ENCODE measurements at places on chromosomes 4 and X.

- no peak for DNase-seq
These were observed 171.5 kb upstream of the VEGFC start for GRCh38 chr4:176964116-176964691.

GRCh38 chr4:94680176-94680862 lies 77.4 kb upstream of the BMPR1B start:
- no peak for DNase-seq

DNA sequence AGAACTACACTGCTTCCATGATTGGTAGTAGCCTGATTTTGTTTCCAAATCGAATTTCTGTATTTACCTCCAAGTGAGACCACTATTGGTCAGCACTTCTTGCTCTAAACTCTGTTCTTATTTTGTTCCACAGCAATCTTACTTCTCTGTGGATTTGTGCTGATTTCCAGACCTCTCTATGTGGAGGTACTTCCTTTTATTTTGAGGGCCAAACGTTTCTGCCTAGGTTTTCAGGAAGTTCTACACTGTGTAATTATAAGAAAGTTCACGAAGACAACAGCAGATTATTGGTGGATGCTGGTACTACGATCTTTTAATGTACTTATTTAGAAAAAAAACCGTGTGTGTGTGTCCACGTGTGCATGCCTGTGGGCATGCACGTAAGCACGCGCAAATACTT lies 46.7 kb downstream of the DTHD1 start:
- no peak for DNase-seq

GRCh38 chr4:154005171-154005520 lies 216.3 kb upstream of the SFRP2 start:
- no peak for DNase-seq

GRCh38 chr4:4170596-4171150 lies 56.1 kb downstream of the OTOP1 start:
- no peak for DNase-seq

- DNase-seq, result no peak
These were observed 85.5 kb upstream of the TET2 start for GRCh38 chr4:105061136-105061696.

- no peak for DNase-seq
These were observed 122.4 kb upstream of the LEF1 start for GRCh38 chr4:108291137-108291536.

- DNase-seq, result no peak
These were observed 170.0 kb downstream of the SMIM20 start for GRCh38 chr4:26083987-26084386.

- DNase-seq, result no peak
These were observed 25.9 kb upstream of the LNX1 start for GRCh38 chr4:53617101-53617680.

DNA sequence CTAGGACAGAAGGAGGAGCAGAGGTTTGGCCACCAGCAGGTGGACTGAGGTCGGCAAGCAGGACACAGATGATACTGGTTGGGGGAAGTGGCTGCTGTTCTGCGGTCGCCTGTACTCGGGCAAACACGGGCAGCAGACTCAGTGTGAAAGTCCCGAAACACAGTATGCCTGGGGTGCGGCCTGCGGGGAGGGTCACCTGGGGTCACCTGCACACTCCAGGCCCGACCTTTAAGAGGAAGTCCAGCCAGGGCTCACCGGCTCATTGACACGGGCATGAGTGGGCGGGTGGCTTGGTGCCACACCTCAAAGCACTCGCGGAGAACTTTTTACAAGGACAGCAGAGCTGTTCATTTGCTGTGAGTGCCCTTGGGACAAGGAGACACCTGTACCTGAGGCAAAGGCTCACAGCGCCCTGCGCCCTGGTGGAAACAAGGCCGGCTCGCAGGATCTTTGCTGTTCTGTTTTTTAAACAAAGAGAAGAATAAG lies 71.5 kb upstream of the MXD4 start:
- no peak for DNase-seq

- DNase-seq, result no peak
These were observed 433.8 kb upstream of the FAT1 start for GRCh38 chr4:187157380-187157958.

- DNase-seq, result no peak
These were observed 51.7 kb downstream of the TMEM154 start for GRCh38 chr4:152628128-152628527.

DNA sequence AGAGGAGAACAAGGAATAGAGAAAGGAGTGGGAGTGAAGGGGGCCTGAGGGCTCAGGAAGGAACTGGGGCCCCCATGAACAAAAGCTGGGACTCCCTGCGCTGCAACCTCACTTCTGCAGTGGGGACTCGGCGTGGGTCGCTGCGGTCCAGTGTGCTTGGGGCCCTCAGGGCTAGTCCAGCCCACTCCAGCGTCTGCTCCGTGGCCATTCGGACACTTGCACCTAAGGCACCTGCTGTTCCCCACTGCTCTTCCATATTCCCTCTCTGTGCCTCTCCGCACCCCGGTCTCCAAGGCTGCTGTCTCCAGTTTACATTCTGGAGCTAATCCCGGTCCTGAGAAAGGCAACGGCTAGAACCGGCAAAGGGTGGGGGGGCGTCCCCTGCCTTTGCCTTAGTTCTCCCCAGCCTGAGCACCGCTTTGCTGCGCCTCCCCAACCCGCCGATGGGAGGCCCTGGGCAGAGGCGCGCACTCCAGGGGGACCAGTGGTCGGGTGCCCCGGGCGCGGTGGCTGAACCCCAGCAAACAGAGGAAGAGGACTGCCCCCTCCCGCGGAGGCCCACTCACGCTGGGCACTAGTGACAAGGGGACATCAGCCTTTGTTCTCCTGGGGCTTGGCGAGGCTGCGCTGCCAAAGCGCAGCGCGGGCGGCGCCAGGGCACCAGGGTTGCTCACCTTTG lies 327.7 kb upstream of the F9 start:
- no peak for DNase-seq

DNA sequence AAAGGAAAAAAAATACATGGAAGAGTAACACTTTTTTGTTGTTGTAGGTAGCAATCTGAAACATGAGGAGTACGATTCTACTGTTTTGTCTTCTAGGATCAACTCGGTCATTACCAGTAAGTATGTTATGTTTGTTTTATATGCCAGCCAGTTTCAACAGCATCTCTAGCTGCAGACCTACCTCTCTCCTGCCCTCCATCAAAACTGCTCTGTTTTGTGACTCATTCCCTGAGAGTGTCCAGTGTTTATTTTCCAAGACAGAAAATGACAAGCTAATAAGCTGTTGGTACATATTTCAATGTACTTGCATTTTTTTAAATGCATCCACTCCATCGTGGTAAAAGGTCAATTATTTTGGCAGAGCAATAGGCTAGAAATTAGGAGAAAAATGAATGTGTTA lies 347 bp downstream of the AMTN start:
- DNase-seq, result no peak

DNA sequence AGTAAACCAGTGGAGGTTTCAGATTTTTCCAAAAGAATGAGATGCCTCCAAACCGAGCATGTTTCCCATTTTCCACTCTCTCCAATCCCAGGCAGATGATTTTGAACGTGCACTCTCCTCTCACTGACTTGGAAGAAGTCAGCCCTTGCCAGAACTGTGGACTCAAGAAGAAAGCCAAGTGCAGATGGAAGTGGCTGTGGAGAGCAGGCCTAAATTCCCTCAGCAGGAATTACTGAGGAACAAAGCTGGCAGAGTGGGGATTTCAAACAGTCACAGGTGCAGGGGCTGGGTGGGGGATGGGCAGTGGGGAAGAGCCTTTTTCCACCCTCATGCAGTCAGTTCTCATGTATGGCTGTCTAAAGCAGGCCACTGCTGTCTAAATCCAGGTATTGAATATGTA lies 83.5 kb upstream of the PLAC1 start:
- DNase-seq, result no peak

GRCh38 chr4:157170321-157170720 lies 50.2 kb upstream of the GRIA2 start:
- no peak for DNase-seq

GRCh38 chr4:54015423-54016030 lies 48.9 kb downstream of the CHIC2 start:
- DNase-seq, result no peak

DNA sequence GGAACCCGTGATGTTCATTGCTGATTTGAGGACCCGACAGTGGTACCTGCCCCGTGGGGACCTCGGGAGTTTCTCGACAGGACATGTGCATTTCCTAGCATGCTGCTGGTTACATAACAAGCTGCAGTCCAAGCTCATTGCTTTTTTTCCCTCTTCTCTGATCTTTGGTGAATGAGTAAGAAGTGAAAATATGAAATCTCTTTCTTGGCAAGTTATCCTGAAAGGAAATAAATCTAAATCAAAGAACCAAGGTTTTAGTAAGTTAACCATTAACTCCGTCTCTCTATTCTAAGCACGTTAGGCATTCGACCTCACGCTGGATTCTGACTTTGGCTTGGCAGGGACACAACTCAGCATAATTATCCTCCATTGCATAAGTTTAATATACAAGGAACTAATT lies 86.6 kb downstream of the STK32B start:
- DNase-seq, result no peak

DNA sequence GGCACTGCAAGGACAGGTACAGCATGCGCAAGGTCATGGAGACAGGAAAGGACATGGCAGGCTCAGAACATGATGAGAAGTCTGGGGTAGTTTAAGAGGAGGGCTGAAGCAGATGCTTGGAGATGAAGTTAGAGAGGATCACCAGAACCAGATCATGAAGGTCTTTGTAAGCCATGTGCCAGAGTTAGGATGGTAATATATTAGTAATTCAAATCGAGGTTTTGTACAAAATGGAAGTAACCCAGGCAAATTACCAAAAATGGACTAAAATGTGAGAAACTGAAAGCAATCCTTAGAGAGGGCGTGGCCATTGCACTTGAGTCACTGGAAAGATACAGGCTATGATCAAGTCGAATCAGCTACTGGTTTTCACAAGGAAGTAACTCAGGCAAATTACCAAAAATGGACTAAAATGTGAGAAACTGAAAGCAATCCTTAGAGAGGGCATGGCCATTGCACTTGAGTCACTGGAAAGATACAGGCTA lies 13.5 kb downstream of the RXFP1 start:
- DNase-seq, result no peak

GRCh38 chr4:176584031-176584606 lies 208.6 kb downstream of the VEGFC start:
- no peak for DNase-seq

GRCh38 chr4:25320773-25321172 lies 8.2 kb downstream of the ZCCHC4 start:
- no peak for DNase-seq

- no peak for DNase-seq
These were observed 358.7 kb upstream of the NR3C2 start for GRCh38 chr4:148800940-148801339.

DNA sequence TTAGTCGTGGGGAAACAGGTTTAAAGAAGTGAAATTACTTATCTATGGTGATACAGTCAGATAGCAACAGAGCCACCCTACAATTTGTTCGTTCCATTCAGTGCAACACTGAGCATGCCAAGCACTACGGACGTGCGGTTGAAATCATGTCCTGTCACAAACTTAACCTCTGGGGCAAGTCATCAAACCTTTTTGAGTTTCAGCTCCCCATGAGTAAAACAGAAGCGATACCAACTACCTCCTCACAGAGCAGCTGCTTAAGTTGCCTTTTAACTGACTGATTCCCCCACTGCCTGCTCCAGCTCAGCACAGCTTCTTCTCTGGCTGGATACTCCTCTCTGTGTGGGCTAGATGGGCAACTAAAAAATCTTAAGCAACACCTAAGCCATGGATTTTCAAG lies 36.0 kb downstream of the LHFPL1 start:
- no peak for DNase-seq

GRCh38 chr4:164761746-164762275 lies 7.9 kb downstream of the SMIM31 start:
- DNase-seq, result no peak

DNA sequence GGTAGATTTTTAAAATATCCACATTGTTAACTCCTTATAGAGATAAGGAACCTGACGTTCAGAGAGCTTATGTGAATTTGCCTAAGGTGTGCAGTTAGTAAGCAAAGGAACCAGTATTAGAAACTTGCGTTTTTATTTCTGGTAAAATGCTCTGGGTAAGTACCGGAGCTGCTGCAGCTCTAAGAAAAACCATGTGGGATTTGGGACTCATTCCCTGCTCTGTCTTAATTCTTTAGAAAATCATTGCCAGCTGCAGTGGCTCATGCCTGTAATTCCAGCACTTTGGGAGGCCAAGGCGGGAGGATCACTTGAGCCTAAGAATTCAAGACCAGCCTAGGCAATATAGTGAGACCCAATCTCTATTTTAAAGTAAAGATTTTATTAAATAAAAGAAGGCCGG lies 5.8 kb downstream of the CCKAR start:
- no peak for DNase-seq

- no peak for DNase-seq
These were observed 49.2 kb upstream of the TLR2 start for GRCh38 chr4:153634738-153635353.

GRCh38 chr4:21490682-21491081 lies 457.9 kb downstream of the KCNIP4 start:
- no peak for DNase-seq

GRCh38 chr4:142567199-142567598 lies 278.9 kb downstream of the INPP4B start:
- peak; percentile 47 for DNase-seq

DNA sequence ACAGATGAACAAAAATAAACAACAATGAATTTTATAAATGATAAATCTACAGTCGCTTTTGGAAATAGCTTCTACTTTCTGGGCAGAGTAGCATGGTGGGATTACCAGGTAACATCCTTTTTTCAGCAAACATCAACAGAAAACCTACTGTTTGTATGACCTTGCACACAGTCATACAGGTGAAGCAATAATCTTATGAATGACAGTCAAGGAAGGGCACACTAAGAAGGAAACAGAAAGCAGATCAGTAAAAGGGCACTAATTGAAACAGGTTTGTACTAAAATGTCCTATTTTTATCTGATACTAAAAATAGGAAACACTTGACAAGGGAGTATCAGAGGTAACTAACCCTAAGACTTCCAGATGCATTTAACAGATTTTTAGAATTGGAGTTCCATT lies 108.9 kb downstream of the DLG3 start:
- no peak for DNase-seq

- no peak for DNase-seq
These were observed 16.5 kb downstream of the SNX25 start for GRCh38 chr4:185225940-185226339.

DNA sequence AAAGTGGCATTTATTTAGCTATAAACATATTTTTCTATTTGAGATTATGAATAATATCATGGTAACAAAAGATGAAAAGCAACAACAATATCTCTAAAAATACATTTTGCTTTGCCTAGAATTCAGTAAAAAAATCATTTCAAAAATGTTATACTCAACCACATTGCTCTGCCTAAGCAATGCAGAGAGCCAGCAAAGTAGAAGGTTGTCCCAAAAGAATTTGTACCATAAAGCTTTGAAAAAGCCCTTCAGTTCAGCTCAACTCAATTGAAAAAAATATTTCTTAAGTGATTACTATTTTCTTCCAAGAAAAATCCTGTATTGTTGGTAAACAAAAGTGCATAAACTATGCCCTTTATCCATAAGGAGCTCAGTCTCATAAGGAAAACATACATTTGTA lies 301.2 kb upstream of the ARSJ start:
- no peak for DNase-seq

DNA sequence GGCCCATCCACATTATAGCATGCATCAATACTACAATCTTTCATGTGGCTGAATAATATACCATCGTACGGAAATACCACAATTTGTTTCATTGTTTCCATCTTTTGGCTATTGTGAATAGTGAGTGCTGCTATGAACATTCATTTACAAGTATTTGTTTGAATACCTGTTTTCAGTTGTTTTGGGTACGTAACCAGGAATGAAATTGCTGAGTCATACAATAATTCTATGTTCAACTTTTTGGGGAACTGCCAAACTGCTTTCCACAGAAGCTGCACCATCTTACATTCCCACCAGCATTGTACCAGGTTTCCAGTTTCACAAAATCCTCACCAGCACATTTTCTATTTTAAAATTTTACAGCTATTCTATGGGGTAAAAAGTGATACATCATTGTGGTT lies 28.5 kb upstream of the MANBA start:
- no peak for DNase-seq
